ENCODE measurements at places on chromosomes 11 and 22. TPM values are rescaled to one million over a fixed set of nuclear protein-coding genes. Genes with fewer than 3 reads are reported as not detected.

Gene SCGB1D2
- not detected for total RNA-seq

Gene MMP26
- not detected for total RNA-seq

Gene UBQLN3
- total RNA-seq: not detected

Gene CST6
- not detected for total RNA-seq

Gene CNIH2
- total RNA-seq: 2.5 TPM

Data from A549 treated with dexamethasone at 1 μM for 4 hours (cell line).